ENCODE measurements at places on chromosomes 13 and 19.

- H3K27ac ChIP-seq, result no peak overlapping the region
- no peaks in the 10 kb centered on the region for H3K36me3 ChIP-seq
Observed at GRCh38 chr13:52984881-52985363, 43.7 kb upstream of the OLFM4 start.

DNA sequence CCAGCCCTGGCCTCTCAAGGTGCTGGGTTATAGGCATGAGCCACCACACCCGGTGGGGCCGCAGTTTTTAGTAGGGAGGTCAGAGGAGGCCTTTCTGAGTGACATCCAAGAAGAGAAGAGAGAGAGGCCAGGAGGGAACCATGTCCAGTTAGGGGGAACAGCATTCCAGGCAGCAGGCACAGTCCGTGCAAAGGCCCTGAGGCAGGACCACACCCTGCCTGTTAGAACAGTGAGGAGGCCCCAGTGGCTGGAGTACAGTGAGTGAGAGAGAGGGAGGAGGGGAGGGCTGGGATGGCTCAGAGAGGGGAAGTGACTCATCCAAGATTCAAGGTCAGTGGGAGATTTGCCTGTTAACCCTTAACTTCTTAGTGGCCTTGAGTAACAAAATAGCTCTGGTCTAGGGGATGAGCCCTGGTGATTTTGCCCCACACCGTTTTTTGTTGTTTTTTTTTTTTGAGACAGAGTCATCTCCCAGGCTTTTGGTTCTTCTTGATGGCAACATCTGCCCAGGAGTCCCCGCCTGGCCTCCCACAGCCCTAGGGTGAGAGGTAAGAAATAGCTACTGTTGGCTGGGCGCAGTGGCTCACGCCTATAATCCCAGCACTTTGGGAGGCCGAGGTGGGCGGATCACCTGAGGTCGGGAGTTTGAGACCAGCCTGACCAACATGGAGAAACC lies 2.7 kb upstream of the PLIN3 start:
- H3K4me3 ChIP-seq, result no peak overlapping the region
- peak overlapping the region; percentile 54 for H3K27ac ChIP-seq
- H3K36me3 ChIP-seq, result no peaks in the 10 kb centered on the region
- no peaks in the 10 kb centered on the region for H3K27me3 ChIP-seq

DNA sequence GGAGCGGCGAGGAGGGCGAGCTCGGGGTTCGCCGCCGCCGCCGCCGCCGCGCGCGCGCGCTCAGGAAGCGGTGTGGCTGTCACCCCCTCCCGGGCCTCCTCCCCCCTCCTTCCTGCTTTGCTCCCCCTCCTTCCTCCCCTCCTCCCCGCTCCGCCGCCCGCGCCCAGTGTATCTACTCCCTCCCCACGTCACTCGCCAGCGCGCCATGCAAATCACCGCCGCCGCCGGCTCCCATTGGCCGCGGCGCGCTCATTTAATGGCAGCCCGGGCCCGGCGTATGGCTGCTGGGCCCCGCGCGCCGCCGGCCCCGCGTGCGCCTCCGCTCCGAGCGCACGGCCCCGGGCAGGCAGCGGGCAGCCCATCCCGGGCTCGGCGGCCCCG lies 335 bp upstream of the SOX1 start:
- no peak for DNase-seq
- H3K4me1 ChIP-seq, result peaks cover 17% of the 10 kb centered on the region
- peak overlapping the region; percentile 1 for H3K4me3 ChIP-seq
- H3K36me3 ChIP-seq, result no peaks in the 10 kb centered on the region
- peaks cover 60% of the 10 kb centered on the region for H3K27me3 ChIP-seq

- peaks cover 69% of the 10 kb centered on the region for H3K4me1 ChIP-seq
- H3K4me3 ChIP-seq, result no peak overlapping the region
- peaks cover 85% of the 10 kb centered on the region for H3K36me3 ChIP-seq
- DNase-seq, result no peak
- no peaks in the 10 kb centered on the region for H3K27me3 ChIP-seq
Observed at GRCh38 chr19:1220976-1221903, 15.7 kb downstream of the STK11 start.

DNA sequence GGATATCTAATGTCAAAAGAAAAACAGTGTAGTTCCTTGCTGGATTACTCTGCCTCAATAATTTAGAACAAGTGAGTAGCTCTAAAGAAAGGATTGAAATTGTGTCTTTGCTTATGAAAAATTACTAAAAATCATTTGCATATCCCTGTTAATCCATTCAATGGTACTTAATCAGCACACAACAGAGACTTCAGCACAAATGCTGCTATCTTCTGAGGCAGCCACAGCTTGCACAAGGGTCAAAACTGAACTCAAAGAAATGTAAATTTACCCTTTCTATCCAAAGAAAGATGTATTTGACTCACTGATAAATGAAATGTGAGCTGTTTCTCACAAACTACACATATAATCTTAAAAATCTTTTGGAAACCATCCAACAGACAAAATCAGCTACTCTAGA lies 116.2 kb downstream of the LHFPL6 start:
- no peak for DNase-seq
- no peaks in the 10 kb centered on the region for H3K4me1 ChIP-seq
- no peak overlapping the region for H3K4me3 ChIP-seq
- no peaks in the 10 kb centered on the region for H3K27me3 ChIP-seq

- H3K27ac ChIP-seq, result no peak overlapping the region
- no peak for DNase-seq
- H3K4me3 ChIP-seq, result no peak overlapping the region
Observed at GRCh38 chr19:8357007-8357521, 6.9 kb upstream of the ANGPTL4 start.

- H3K4me3 ChIP-seq, result no peak overlapping the region
- no peaks in the 10 kb centered on the region for H3K36me3 ChIP-seq
- H3K4me1 ChIP-seq, result no peaks in the 10 kb centered on the region
- H3K27me3 ChIP-seq, result no peaks in the 10 kb centered on the region
Observed at GRCh38 chr13:66984241-66984640, 245.9 kb downstream of the PCDH9 start.

- no peak overlapping the region for H3K27ac ChIP-seq
- H3K4me1 ChIP-seq, result no peaks in the 10 kb centered on the region
- H3K4me3 ChIP-seq, result no peak overlapping the region
- DNase-seq, result no peak
Observed at GRCh38 chr19:35206855-35207254, 21.7 kb downstream of the FAM187B start.

GRCh38 chr13:112181336-112182067 lies 114.6 kb downstream of the SOX1 start:
- no peaks in the 10 kb centered on the region for H3K36me3 ChIP-seq
- no peaks in the 10 kb centered on the region for H3K4me1 ChIP-seq
- no peak for DNase-seq
- H3K27ac ChIP-seq, result no peak overlapping the region

GRCh38 chr13:75647126-75647784 lies 11.1 kb downstream of the LMO7 start:
- H3K4me3 ChIP-seq, result no peak overlapping the region
- DNase-seq, result no peak
- H3K4me1 ChIP-seq, result no peaks in the 10 kb centered on the region
- no peaks in the 10 kb centered on the region for H3K27me3 ChIP-seq

GRCh38 chr13:76329866-76330580 lies 556.2 kb downstream of the KCTD12 start:
- no peak for DNase-seq
- H3K36me3 ChIP-seq, result no peaks in the 10 kb centered on the region
- H3K27ac ChIP-seq, result no peak overlapping the region
- no peak overlapping the region for H3K4me3 ChIP-seq

DNA sequence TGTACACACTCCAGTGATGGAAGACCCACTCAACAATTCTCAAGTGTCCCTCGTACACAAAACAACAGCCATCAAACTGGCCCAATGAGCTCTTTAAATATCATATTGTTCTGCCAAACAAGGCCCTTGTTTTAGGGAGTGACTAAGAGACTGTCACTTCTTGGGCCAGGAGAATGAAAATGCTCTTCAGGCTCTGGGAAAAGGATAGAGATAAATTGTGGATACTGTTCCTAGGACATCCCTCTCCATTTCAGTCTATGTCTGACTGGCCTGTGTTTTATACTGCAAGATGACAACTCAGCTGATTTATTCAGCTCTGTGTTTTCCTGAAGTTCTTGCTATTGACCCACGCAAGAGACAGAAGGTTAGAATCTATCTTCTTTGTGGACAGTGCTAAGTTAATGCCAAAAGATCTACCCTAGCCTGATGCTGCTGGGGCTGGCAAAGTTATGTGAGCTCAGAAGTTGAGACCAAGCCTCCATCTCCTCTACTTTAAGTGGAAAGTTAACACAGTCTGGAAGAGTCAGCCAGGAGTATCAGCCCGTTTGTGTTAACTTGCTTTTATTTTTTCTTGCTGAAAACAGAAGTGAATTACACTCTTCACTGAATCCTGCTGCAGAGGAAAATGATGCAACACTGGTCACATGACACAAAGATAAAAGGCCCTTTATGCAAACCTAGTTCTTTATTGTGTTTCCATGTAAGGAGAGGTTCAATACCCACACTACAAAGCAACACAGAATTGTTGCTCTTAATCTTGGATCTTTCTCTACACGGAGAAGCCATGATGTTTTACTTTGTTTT lies 14.6 kb downstream of the FRY start:
- no peaks in the 10 kb centered on the region for H3K27me3 ChIP-seq
- DNase-seq, result no peak

- no peaks in the 10 kb centered on the region for H3K36me3 ChIP-seq
- no peak overlapping the region for H3K27ac ChIP-seq
- no peak overlapping the region for H3K4me3 ChIP-seq
Observed at GRCh38 chr19:30778961-30779715, 407.0 kb downstream of the ZNF536 start.

DNA sequence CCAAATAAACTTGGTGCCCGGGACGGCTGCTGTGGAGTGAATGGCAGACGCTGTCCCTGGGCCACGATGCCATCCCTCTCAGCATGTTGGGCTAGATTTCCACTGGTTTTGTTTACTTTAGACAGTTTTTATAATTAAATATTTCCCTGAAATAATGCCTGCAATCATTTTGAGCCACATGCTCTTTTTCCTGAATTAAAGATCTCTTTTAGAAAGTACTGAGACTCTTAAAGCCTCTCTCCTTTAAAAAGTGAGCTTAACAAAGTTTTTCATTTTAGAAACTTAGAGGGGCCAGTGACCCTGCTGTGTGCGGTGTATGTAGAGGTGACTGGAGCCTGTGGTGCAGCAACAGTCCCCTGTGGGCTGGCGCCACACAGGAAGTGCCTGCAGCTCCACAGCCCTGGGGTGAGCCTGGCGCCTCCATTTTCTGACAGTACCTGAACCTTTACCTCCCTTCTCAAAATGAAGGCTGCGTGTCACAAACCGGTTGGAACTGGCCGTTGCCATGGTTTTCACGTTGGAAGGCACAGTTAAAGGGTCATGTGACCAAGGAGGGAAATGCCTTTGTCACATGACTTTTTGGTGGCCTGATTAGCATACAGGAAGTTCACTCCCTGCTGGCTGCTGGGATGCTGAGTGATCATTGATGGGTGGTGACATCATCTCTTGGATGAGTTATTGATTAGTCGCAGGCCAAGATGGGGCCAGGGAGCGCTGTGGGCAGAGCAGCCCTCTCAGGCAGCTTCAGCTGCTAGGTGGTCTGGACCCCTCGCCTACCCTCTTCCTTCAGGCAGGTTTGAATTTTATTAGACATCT lies 26.3 kb downstream of the TSSK6 start:
- H3K27me3 ChIP-seq, result no peaks in the 10 kb centered on the region
- H3K36me3 ChIP-seq, result peaks cover 18% of the 10 kb centered on the region
- H3K27ac ChIP-seq, result peak overlapping the region; percentile 80
- DNase-seq, result peak; percentile 70
- H3K4me1 ChIP-seq, result peaks cover 43% of the 10 kb centered on the region

- no peaks in the 10 kb centered on the region for H3K36me3 ChIP-seq
- peaks cover 5% of the 10 kb centered on the region for H3K4me1 ChIP-seq
- no peaks in the 10 kb centered on the region for H3K27me3 ChIP-seq
- no peak overlapping the region for H3K27ac ChIP-seq
- no peak for DNase-seq
Observed at GRCh38 chr13:95793018-95793555, 116.1 kb downstream of the DNAJC3 start.

DNA sequence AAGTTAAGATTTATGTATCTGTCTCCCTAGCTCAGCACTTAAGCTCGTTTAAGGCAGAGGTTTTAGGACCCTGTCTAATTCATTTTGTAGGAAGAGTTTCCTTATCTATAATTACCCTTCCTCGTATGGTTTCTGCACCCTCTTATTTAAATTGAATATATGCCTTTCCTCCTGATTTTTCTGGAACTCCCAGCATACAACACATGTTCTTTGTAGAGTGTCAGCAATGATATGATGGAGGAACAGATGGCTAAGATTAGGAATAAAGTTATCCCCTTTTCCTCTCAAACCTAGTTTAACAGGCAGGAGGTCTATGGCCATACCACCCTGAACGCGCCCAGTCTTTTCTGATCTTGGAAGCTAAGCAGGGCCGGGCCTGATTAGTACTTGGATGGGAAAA lies 359.5 kb downstream of the PCDH17 start:
- no peaks in the 10 kb centered on the region for H3K4me1 ChIP-seq
- no peaks in the 10 kb centered on the region for H3K27me3 ChIP-seq
- H3K4me3 ChIP-seq, result no peak overlapping the region
- H3K36me3 ChIP-seq, result no peaks in the 10 kb centered on the region

DNA sequence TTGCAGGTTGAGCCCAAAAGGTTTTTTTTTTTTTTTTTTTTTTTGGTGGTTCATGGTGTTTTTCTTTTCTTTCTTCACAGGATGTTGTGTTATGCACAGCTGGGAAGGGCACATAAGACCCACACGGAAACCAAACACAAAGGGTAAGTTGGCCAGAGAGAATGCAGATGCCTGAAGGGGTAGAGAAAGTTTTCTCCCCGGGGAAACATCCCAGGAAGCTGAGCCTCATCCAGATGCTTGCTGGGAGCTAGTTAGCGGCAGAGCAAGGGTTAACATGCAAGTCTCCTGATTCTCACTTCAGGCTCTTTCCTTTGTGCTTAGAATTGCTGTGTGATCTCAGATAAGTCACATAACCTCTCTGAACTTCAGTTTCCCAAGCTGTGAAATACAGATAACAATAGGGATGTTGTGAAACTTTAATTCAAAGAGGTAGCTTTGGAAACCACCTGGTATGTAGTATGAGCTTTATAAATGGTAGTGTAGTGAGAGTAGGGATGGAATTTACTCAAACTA lies 3.1 kb downstream of the ADGRE1 start:
- H3K27me3 ChIP-seq, result no peaks in the 10 kb centered on the region
- no peak overlapping the region for H3K27ac ChIP-seq
- H3K4me3 ChIP-seq, result no peak overlapping the region
- H3K4me1 ChIP-seq, result no peaks in the 10 kb centered on the region
- no peaks in the 10 kb centered on the region for H3K36me3 ChIP-seq

- H3K36me3 ChIP-seq, result peaks cover 10% of the 10 kb centered on the region
- peak overlapping the region; percentile 88 for H3K27ac ChIP-seq
- no peak for DNase-seq
- H3K4me3 ChIP-seq, result no peak overlapping the region
- peaks cover 42% of the 10 kb centered on the region for H3K4me1 ChIP-seq
Observed at GRCh38 chr19:46924874-46925547, 64.2 kb downstream of the ARHGAP35 start.

All from esophagus squamous epithelium (tissue), 5 donors.